D721Med (cell line): ENCODE measurements at places on chromosomes 6 and 20.

- DNase-seq: no peak
Observed at GRCh38 chr6:35691027-35691824, 2.5 kb upstream of the FKBP5 start.

DNA sequence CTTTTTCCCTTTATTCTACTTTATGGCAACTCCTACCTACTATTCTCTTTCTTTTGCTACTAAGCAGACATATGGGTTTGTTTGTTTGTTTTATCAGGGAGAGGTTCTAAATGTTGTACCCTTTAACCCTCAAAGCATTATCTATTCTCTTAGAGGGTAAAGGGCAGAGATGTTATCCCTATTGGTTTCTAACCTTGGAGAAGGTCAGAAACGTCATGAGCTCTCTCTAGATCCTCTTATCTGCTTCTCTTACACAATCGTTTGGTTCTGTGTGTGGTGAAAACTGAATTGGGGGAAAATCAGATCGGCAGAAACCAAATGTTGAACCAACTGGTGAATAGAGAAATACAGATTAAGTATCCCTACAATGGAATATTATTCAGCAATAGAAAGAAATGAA, 6.4 kb upstream of the MPC1 start:
- DNase-seq: no peak

DNA sequence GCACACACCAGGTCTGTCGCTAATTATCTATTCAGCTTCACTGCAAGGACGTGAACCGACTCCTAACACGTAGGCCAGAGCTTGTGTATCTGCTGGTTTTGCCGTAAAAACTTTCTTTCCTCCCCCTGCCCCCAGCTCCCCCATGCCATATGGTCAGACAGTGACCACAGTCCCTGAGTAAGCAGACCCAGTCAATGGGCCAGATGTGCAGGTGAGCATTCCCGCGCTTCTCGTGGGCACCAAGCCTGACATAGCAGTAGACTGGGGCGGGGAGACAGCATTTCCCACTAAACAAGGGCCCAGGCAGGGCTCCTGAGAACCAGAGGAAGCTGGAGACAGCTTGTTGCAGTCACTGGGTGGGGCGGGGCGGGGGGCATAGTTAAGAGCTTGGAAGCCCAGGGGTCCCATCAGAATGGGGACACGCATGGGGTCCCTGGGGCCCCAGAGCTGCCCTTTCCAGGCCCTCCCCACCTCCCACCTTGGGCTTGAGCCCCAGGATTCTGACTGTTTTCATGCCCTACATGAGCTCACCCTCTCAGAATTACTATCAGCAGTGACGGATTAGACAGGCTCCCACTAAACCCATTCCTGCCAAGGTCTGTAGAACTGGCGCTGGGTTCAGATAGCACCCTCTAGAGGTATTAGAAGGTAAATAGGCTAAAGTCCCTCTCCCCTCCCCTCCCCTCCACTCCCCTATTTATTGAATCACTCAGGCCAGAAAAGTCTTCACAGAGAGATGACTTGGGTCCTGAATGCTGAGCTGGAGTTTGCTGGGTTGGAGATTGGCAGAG, 51.8 kb downstream of the CDH26 start:
- DNase-seq: no peak

DNA sequence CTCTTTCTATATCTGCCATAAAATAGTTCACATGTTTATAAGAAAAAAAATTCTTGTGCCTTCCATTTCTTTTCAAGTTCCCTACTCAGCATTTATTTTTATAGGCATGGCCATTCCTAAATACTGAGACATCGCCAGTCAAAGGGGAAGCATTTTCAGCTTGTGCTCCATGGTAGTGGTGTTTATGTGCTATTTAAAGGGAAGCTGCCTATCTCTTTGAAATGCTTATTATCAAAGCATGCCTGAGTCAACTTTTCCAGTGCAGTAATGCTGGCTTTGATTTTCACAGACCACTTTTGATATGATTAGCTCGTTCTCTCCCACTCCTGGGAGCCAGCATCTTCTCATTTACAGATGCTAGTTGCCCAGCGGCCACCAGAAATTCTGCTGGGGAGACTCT, 124.1 kb upstream of the RIN2 start:
- no peak for DNase-seq

DNA sequence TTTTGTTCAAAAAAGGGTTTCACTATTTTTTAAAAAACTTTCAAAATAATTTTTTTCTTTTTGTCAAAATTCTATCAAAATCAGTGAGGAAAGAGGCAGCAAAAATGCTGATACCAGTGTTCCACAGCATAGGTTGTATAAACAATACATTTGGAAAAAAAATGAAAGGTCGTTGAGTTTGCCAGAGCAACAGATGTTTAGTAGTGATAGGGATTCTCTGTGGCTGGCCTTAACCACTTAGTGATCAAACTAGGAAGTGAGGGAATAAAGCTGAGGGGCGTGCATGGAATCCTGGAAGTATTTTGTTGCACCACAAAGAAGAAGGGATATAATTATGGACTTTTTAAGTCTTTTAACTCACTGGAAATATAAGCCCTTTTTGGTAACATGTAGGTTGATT, 555.3 kb upstream of the CHD6 start:
- DNase-seq: no peak

DNA sequence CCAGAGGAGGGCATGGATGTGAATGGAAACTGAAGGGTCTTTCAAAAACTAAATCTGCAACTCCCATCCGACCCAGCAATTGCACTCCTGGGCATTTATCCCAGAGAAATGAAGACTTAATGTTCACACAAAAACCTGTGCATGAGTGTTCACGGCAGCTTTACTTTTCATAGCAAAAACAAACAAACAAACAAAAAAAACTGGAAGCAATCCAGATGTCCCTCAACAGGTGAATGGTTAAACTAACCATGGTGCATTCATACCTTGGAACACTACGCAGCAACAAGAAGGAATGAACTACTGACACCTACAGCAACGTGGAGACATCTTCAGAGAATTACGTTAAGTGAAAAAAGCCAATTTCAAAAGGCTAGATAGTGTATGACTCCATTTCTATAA, 32.2 kb downstream of the PMEPA1 start:
- DNase-seq: no peak

GRCh38 chr20:33629979-33630378, 32.1 kb upstream of the C20orf144 start:
- DNase-seq: no peak

DNA sequence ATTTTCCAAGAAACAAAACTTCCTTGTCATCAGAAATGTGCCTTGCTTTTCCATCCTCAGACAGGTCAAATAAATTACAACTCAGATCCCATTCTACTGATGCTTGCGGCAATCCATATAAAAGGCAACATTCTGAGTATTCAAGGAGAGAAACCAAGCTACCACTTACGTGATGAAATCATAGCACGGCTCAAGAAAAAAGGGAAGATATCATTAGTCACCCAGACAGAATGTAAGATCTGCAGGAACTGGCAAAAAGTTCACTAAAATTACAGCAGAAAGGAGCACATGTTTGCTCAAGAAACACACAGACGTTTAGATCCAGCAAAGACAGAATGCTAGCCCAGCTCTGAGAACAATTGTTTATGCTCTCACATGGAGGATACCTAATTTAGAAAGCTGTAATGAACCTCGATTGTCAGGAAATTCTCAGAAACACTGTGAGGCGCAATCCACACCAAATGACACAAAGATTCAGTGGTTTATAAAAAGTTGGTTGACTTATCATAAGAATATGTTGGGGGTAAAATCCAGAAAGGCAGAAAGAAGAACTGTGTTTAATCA, 304.2 kb downstream of the ADGRG6 start:
- no peak for DNase-seq

- DNase-seq: no peak
Observed at GRCh38 chr6:155130161-155130853, 133.5 kb upstream of the CLDN20 start.

GRCh38 chr6:43974643-43975230, 152.5 kb downstream of the MRPL14 start:
- no peak for DNase-seq

DNA sequence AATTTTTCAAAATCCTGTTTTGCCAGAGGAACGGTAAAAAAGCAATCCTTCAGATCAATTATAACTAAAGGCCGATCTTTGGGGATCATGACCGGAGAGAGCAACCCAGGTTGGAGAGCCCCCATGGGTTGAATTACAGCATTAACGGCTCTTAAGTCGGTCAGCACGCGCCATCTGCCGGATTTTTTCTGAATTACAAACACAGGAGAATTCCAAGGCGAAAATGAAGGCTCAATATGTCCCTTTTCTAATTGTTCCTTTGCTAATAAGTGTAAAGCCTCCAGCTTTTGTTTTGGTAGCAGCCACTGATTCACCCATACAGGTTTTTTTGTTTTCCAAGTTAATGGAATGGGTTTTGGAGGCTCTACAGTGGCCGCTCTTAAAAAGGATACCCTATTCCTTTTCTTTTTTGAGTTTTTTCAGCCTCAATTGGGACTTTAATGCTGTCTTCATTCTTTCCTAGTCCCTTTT, 16.9 kb upstream of the PTCRA start:
- no peak for DNase-seq

- DNase-seq: no peak
Observed at GRCh38 chr6:169229615-169230321, 23.9 kb downstream of the THBS2 start.

DNA sequence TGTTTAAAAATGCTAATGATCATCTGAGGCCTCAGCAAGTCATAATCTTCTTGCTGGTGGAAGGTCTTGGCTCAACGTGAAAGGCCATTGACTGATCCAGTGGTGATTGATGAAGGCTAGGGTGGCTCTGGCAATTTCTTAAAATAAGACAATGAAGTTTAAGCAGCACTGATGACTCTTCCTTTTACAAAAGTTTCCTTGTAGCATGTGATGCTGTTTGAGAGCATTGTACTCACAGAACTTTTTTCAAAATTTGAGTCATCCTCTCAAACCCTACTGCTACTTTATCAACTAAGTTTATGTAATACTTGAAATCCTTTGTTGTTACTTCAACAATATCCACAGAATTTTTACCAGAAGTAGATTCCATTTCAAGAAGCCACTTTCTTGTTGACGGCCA, 382.3 kb downstream of the ESR1 start:
- no peak for DNase-seq

DNA sequence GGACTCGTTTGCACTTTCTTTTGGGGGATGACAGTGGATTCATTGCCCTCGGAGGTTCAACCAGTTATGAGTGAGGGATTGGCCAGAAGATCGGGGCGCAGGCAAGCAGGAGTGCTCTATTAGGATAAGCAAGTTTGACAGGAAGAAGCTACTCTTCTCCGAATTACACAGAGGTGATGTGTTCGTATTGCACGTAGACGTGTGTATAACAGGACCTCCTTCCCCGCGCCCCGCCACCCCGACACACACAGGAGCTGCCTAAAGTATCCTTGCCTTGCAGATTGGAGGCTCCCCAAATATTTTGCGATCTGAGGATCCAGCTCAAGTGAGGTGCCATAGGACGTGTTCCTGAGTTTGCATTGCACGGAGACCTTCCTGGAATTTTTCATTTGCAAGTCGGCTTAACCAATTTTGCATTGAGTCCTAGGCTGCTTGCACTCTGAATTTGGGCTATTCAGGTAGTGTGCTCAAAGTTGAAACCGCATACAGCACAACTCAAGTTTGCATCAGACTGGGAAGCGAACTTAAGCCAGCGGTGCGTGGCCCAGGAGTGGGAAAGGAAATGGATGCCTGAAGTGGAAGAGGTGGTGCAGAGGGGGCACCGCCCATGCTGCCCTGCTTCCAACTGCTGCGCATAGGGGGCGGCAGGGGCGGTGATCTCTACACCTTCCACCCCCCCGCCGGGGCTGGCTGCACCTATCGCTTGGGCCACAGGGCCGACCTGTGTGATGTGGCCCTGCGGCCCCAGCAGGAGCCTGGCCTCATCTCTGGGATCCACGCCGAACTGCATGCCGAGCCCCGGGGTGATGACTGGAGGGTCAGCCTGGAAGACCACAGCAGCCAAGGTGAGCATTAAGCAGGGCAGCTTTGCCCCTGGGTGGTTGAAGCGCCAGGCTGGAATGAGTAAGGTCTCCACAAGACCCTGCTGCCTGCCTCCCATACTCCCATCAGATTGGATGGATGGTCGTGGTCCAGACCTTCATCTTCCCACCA, 770 bp downstream of the TCF19 start:
- DNase-seq: no peak

DNA sequence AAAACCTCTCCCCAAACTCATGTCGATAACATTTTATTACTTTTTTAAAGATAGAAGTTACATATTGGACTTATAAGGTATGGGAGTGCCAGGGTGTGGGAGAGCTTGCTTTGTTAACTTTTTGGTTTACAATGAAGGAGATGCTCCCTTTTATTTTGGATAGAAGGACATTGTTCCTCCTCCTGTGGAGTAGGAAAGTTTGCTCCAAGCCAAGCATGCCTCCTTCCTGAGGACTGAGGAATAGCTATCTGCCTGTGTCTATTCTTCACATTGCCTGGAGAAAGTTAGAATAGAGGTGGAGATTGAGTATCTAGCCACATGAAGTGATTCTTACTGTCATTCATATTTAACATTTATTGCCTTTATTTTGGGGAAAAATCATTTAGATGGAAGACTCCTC, 71.9 kb downstream of the EYA4 start:
- DNase-seq: no peak

- no peak for DNase-seq
Observed at GRCh38 chr6:1372690-1373089, 16.7 kb upstream of the FOXF2 start.

DNA sequence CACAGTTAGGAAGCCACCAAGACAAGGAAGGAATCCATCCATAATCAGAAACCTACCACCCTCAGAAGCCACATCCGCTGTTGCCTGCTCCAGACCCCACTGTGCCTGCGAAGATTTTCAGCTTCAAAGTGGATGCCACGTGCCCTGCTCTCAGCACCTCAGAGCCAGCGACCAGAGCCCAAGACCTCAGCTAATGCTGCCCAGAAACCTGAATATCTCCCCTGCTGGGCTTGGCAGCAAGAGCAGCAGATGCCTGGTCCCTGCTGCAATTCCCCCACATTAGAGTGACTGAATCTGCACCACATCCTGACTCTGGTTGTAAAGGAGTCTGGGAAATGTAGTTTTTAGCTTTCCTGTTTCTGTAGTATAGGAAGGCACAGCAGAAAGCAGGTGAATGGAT, 10.7 kb upstream of the ULBP3 start:
- no peak for DNase-seq

GRCh38 chr6:89146718-89147700, 1.2 kb downstream of the PM20D2 start:
- no peak for DNase-seq

DNA sequence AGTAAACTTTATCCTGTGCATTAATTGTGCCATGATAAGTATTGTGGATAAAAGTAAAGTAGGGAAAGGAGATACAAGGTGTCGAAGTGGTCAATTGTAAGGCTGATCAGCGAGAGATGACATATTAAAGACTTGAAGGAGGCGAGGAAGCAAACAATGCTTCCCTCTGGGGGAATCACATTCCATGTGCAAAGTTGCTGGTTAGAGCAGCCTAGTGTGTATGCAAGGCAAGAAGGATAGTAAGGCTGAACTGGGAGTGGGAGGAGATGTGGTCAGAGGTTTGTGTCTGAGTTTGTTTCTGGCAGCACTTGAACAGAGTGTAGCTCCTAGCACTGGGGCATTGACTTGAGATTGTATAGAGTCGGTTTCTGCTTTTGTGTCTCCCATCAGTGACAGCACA, 122.9 kb downstream of the SLC35F1 start:
- no peak for DNase-seq
